ENCODE measurements at places on chromosomes 5 and 9. TPM values are rescaled to one million over a fixed set of nuclear protein-coding genes. Genes with fewer than 3 reads are reported as not detected.

LURAP1L gene
- total RNA-seq: 3.3 TPM

ACER2 gene
- 7.3 TPM for total RNA-seq

CDK5RAP2 gene
- total RNA-seq: 56.7 TPM

CATSPER3 gene
- total RNA-seq: 0.71 TPM

NEUROG1 gene
- total RNA-seq: not detected

DNAJC18 gene
- 52.6 TPM for total RNA-seq

AFAP1L1 gene
- 73.2 TPM for total RNA-seq

PCDHB16 gene
- total RNA-seq: 0.12 TPM

CCIN gene
- 0.22 TPM for total RNA-seq

GHR gene
- total RNA-seq: 0.27 TPM

PCDHB5 gene
- total RNA-seq: 0.28 TPM

DNA sequence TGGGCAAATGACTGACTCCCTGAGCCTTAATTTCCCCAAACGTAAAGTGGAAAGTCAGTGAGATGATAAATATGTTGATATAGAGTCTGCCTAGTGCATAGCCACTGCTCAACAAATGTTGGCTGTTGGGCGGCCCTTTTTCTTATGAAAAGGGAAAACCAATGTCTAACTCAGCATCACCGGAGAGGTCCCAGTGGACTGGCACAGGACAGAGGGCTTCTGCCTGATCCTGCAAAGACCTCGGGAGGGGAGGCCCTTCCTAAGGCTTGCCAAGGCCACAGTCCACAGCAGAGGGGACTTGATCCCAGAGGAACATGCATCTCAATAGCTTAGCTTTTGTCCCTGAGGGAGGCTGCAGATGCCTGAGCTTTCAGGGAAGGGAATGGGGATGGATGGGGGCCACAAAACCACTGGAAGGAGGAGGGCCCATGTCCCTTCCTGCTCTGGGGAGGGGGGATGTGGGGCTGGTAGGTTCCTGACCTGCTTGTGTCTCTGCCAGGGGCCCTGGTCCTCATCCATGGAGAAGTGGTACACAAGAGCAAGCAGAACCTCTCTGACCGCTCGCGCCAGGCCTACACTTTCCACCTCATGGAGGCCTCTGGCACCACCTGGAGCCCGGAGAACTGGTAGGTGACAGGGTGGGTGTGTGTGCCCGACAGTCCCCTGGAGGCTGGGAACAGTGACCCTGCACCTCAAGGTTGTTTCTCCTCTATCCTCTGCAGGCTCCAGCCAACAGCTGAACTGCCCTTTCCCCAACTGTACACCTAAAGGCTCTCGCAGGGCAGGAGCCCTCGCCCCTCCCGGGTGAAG is 6.3 kb downstream of the DOLK start:
- peaks cover 5% of the 10 kb centered on the region for H3K36me3 ChIP-seq
- H3K27me3 ChIP-seq: no peaks in the 10 kb centered on the region
- H3K4me3 ChIP-seq: no peak overlapping the region
- no peak for DNase-seq
- no peak overlapping the region for H3K27ac ChIP-seq
- peaks cover 19% of the 10 kb centered on the region for H3K4me1 ChIP-seq

DNA sequence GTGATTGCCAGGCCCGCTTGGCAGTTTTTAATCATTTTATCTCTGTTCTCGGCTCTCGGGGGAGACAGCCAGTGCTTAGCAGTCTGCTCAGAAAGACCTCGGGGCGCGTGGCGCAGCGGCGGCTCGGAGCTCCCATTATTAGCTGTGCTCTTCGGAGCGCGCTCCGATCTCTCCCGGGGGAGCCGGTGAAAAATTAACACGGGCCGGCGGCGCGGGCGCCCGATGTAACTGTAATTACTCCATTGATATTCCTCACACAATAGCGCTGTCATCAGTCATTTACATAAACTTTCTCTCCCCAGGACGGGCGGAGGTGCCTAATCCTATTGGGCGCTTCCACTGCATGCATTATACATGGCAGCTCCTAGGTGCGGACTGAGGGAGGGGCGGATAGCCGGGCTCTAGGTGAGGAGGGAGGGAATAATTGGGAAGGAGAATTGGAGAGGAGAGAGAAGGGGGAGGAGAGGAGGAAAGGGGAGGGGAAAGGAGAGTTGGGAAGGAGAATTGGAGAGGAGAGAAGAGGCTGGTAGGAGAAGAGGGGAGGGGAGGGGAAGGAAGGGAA is 24.9 kb downstream of the LMX1B start:
- H3K4me3 ChIP-seq: no peak overlapping the region
- no peaks in the 10 kb centered on the region for H3K36me3 ChIP-seq
- no peaks in the 10 kb centered on the region for H3K4me1 ChIP-seq
- H3K27me3 ChIP-seq: peaks cover 55% of the 10 kb centered on the region

DNA sequence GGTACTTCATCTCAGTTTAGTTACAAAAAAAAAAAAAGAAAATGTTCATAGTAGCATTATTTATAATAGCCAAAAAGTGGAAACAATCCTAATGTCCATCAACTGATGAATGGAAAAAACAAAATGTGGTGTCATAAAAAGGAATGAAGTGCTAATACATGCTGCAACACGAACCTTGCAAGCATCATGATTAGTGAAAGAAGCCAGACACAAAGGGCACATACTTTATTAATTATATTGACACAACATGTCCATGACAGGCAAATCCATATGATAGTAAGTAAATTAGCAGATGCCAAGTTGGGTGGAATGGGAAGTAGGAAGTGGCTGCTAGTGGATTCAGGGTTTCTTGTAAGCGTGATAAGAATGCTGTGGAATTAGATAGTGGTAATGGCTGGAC is 54.2 kb downstream of the PCDHGC5 start:
- no peaks in the 10 kb centered on the region for H3K27me3 ChIP-seq
- H3K36me3 ChIP-seq: no peaks in the 10 kb centered on the region
- no peak for DNase-seq
- no peaks in the 10 kb centered on the region for H3K4me1 ChIP-seq

- no peak for DNase-seq
- H3K27me3 ChIP-seq: peaks cover 3% of the 10 kb centered on the region
- no peak overlapping the region for H3K4me3 ChIP-seq
- no peak overlapping the region for H3K27ac ChIP-seq
- no peaks in the 10 kb centered on the region for H3K4me1 ChIP-seq
Observed at GRCh38 chr5:43420241-43420640, 8.1 kb upstream of the CCL28 start.

- H3K36me3 ChIP-seq: no peaks in the 10 kb centered on the region
- no peak overlapping the region for H3K4me3 ChIP-seq
- no peak overlapping the region for H3K27ac ChIP-seq
- no peaks in the 10 kb centered on the region for H3K27me3 ChIP-seq
- DNase-seq: peak; percentile 24
Observed at GRCh38 chr9:93612796-93613154, 36.4 kb downstream of the PHF2 start.

DNA sequence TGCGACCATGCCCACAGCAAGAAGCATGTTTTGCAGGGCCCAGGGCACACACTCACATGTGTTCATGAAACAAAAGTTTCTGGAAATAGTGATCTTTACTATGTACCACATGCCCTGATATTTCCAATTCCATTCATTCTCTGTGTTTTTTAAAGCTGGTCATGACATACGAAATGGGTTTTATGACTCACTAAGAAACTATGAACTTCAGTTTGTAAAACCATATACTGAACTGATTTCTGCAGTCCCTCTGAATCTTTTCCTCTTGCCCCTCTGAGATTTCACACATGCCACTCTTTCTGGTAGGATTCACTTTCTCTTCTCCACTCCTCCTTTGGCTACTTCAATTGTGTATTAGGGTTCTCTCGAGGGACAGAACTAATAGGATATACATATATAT is 416.1 kb upstream of the TRPC7 start:
- H3K36me3 ChIP-seq: no peaks in the 10 kb centered on the region

- H3K4me3 ChIP-seq: no peak overlapping the region
- DNase-seq: no peak
- H3K27me3 ChIP-seq: no peaks in the 10 kb centered on the region
Observed at GRCh38 chr5:36450229-36451014, 148.7 kb upstream of the RANBP3L start.

DNA sequence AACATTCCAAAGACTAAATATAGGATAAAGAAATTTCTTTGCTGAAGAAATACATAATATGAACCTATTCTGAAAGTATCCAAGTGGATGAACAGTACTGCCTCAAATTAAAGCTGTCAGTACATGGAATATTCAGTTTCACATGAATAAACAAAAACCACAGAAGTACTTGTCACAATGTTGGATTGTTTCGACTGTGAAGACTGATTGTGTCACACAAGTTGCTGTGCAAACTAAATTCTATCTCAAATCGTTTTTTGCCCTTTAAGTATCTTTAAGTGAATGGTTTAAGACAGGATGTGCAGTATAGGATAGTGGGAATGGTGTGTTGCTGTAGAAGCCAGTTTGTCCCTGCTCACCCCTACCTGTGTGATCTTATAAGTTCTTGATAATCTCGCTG is 137.4 kb upstream of the OTULINL start:
- H3K27me3 ChIP-seq: no peaks in the 10 kb centered on the region
- peaks cover 97% of the 10 kb centered on the region for H3K4me1 ChIP-seq
- no peak overlapping the region for H3K4me3 ChIP-seq
- DNase-seq: peak; percentile 37

GRCh38 chr5:165360366-165360765 is 1854.9 kb downstream of the MAT2B start:
- H3K27me3 ChIP-seq: no peaks in the 10 kb centered on the region
- DNase-seq: no peak
- no peaks in the 10 kb centered on the region for H3K4me1 ChIP-seq
- no peaks in the 10 kb centered on the region for H3K36me3 ChIP-seq

DNA sequence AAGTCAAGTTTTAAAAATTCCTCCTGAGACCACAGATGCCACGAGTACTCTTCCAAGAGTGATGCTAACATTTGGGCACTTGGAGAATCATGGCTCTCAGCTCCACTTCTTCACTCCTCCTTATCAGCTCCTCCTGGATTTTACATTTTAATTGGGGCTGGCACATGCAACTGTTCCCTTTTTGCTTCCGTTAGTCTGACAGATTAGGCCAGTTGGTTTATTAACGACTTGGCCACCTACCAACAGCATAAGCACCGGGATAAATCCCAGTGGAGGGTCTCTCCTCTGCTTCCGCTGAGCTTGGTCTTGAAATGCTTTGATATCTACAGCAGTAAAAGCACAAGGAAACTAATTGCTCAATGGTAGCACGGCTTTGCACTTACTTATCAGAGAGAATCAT is 134.6 kb upstream of the RASEF start:
- H3K4me3 ChIP-seq: no peak overlapping the region
- no peak overlapping the region for H3K27ac ChIP-seq
- no peaks in the 10 kb centered on the region for H3K4me1 ChIP-seq
- no peaks in the 10 kb centered on the region for H3K36me3 ChIP-seq

- no peaks in the 10 kb centered on the region for H3K27me3 ChIP-seq
- DNase-seq: no peak
- peaks cover 29% of the 10 kb centered on the region for H3K4me1 ChIP-seq
- H3K36me3 ChIP-seq: no peaks in the 10 kb centered on the region
- H3K4me3 ChIP-seq: no peak overlapping the region
Observed at GRCh38 chr5:67235399-67236110, 39.0 kb upstream of the CD180 start.

DNA sequence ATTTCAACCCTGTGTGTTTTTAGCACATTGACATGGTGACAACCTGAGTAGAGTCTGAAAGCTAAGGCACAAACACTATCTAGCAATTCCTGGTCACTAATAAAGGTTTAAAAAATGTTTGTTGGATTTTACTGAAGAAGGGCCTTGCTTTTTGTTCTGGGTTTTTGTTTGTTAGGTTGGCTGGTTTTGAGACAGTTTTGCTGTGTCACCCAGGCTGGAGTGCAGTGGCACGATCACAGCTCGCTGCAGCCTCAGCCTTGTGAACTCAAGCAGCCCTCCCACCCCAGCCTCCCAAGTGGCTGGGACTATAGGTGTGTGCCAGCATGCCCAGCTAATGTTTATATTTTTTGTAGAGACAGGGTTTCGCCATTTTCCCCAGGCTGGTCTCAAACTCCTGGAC is 39.0 kb downstream of the PRKACG start:
- H3K4me1 ChIP-seq: no peaks in the 10 kb centered on the region
- no peak overlapping the region for H3K4me3 ChIP-seq
- H3K36me3 ChIP-seq: no peaks in the 10 kb centered on the region

DNA sequence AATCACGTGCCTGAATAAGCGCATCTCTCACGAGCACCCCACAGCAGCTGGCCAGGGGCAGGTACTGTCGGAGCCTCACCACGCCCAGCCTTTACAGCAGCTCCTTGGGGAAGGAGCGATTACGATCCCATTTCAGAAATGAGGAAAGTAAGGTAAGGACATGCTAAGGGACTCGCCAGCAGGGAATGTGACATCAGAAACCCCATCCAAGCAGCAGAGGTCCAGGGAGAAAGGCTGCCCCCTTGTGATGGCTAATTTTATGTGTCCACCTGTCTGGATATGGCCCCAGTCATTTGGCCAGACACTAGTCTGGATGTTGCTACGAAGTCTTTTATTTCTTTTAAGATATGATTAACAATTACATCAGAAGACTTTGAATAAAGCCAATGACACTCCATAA is 77.3 kb downstream of the UBE2QL1 start:
- H3K4me3 ChIP-seq: no peak overlapping the region
- no peaks in the 10 kb centered on the region for H3K27me3 ChIP-seq
- no peaks in the 10 kb centered on the region for H3K36me3 ChIP-seq
- DNase-seq: peak; percentile 14

DNA sequence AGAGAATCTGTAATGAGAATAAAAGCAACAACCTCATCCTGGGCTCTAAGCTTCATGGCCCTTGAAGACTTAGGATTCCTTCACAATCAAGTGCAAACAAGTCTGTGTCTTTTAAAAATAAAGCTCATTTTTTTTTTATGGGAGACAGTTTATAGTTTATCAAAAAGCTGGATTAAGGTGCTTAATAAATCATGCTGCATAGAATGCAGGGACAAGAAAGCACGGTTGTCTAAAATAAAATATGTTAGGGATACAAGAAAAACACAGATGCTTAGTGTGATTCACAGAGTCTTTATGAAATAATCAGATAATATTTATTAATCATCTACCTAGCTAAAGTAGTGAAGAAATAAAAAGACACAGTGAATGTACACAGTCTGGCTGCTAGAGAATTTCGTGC is 2045.9 kb upstream of the WWC1 start:
- H3K27ac ChIP-seq: no peak overlapping the region
- DNase-seq: no peak
- H3K27me3 ChIP-seq: no peaks in the 10 kb centered on the region
- H3K4me1 ChIP-seq: no peaks in the 10 kb centered on the region

DNA sequence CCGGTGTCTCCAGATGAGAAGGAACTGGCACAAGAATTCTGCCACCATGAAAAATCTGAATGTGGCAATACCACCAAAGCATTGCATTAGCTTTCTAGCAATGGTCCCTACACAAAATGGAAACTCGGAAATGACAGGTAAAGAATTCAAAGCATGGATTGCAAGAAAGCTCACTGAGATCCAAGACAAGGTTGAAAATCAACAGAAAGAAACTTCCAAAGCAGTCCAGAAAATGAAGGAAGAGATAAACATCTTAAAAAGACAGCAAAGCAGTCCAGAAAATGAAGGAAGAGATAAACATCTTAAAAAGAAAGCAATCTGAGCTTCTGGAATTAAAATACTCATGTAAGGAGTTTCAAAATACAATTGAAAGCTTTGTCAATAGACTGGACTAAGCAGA is 16.8 kb upstream of the GRXCR2 start:
- no peaks in the 10 kb centered on the region for H3K4me1 ChIP-seq
- H3K27me3 ChIP-seq: peaks cover 9% of the 10 kb centered on the region
- H3K27ac ChIP-seq: no peak overlapping the region

All from endothelial cell of umbilical vein (primary cell).